ENCODE measurements at places on chromosomes 5 and 9. TPM values are rescaled to one million over a fixed set of nuclear protein-coding genes. Genes with fewer than 3 reads are reported as not detected.

The CFAP157 gene
- 0.94 TPM for total RNA-seq

The KCNMB1 gene
- total RNA-seq = not detected

The IL33 gene
- 12.8 TPM for total RNA-seq

The ZNF483 gene
- total RNA-seq = 45.7 TPM

The SPINK7 gene
- total RNA-seq = not detected
